ENCODE measurements at places on chromosomes 13 and 19. TPM values are rescaled to one million over a fixed set of nuclear protein-coding genes. Genes with fewer than 3 reads are reported as not detected.

CLC gene
- not detected for total RNA-seq

GRCh38 chr13:42865768-42866102 is 84.4 kb downstream of the FAM216B start:
- ATAC-seq = no peak

GRCh38 chr13:105389373-105389772 is 1146.1 kb downstream of the EFNB2 start:
- no peak for ATAC-seq

DNA sequence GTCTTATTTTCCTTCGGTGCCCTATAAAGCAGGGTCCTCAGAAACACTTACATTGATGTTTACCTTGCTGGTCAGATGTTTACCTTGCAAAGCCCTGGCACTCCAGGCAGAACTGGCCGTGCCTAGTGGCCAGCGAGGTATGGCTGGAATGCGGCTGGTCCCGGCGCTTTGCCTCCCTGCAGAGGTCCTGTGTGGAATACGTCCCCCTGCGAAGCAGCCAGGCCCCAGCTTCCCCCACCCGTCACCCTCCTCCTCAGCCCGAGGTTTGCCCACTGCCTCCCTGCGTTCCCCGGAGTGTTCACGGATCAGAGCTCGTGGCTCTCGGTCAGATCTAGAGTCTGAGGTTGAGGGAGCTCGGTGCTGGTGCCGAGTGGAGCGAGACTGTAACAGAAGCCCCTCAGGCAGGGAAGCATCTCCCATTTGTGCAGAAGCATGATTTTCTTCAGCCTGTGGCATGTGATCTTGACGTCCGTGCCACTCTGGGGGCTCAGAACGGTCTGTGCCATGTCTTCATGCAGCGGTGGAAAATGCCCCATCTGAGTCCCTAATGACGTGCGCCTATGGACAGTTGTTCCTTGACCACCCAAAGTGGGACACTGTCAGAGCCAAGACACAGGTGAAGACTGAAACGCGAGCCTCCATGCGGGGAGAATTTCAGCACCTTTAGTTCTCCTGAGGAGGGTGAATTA is 54.8 kb upstream of the SOX1 start:
- no peak for ATAC-seq

CRLF1 gene
- 10.9 TPM for total RNA-seq

GRCh38 chr13:94286581-94286980 is 192.9 kb downstream of the DCT start:
- no peak for ATAC-seq

DNA sequence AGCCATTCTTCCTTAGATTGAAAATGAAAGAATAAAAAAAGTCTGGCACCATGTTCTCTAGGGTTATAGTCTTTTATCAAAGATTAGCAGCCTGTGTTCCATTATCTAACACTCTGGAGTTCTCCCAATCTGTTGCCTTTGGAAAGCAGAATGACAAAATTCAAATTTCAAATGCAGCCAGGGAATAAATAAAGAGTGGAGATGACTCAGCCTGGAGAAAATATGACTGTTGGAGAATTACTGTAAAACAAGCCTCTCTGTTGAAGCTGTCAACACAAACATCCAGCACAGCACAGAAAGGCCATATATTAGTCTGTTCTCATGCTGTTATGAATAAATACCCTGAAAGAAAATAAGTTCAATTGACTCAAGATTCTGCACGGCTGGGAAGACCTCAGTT is 650.5 kb upstream of the SLC10A2 start:
- no peak for ATAC-seq

DNA sequence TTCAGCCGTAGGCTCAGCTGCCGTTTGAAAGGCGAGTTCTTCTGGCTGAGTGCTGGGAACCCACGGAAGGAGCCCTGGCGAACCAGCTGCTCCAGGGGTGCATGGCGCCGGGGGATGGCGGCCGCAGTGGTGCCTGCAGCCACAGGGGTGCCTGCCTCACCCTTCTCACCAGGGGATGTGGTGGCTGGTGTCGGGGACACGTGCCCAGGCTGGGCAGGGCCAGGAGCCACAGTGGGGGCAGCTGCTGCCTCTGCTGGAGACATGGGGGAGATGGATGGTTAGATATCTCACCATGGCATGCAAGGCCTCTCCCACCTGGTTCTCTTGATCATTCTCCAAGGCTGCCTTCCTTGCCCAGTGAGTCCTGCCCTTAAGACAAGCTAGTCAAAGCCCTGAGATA is 17.1 kb downstream of the NUMBL start:
- ATAC-seq = no peak

DNA sequence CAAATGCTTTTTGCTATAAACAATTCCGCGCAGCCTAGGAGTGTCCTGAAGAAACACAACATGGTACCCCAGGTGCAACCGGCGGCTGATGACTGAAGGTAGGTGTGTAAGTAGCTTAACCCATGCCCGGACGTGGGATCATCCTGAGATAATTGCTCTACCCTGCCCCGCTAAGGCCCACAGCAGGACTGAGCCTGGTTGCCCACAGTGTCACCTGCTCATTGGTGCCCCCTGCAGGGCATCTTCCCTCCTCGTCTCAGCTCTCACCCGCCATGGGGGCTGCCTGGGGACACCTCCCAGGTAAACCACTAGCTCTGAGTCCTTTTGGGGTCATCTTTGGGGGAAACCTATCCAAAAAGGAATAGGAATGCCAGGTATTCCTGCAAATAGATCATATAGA is 22.3 kb downstream of the TMEM161A start:
- ATAC-seq = no peak

DNA sequence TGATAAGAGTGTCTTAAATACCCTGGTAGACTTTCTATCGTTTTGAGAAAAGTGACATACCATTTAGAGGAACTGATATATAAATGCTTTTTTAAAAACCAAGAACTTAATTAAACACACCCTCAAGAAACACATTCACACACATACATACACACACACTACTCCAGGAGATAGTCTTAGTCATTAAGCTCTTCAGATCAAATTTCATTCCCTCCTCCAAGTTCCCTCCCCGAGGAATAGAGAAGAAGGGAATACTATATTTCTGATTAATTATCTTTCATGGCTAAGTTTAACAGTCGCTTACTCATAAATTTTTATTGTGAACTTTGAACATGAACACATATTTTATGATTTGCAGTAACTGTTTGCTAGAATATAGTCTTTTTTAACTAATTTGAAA is 1109.5 kb downstream of the SLITRK1 start:
- no peak for ATAC-seq

DNA sequence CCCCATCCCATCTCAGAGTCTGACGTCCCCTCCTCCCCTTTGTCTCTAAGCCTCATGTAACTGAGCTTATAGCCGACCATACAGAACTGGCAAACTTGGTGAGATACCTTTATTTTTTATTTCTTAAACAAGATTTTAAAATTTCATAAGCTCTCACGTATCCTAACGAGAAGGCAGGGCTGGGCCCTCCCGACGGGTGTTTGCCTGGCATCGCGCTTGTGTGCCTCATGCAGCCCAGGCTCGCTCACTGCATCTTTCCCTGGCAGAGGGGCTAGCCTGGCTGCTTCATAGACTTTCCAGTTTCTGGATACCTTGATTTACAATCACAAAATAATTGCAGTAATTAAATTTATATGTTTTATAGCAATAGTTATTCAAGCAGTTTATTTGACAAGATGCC is 69.0 kb downstream of the GGACT start:
- no peak for ATAC-seq

DNA sequence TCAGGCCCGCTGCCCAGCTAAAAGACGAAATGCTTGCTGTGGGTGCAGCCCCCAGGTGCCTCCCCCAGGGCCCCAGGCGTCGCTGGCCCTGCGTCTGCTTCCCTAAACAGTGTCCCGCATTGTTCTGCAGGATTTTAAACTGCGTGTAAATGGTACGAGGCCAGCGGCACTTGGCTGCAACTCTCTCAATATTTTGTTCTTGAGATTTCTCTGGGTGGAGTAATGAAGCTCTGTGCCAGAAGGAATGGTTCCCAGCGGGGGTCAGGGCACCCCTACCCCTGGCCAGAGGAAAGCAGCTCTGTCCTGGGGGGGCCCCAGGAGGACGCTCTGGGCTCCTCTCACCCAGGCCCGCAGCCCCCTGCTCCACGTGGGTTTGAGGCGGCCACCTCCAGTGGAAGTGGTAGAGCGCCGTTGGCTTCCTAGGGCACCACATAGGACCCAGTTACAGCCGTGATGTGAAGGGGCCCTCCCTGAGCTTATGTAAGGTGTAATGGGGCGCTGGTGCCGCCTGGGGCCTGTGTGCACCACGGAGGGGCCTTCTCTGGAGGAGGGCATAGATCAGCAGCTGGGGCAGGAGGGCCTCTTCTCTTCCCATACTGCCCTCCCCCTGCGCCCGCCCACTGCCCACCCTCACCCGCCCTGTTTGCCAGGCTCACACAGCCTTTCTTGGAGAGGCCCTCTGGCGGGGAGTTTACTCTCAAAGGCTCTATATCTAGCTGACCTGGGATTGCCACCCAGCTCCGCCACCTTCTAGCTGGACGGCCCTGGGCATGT is 19.8 kb downstream of the PAK4 start:
- peak; percentile 67 for ATAC-seq
